ENCODE measurements at places on chromosomes 3 and 15.
A peak's percentile ranks its signal among the peaks of the same experiment; 100 is the strongest.

DNA sequence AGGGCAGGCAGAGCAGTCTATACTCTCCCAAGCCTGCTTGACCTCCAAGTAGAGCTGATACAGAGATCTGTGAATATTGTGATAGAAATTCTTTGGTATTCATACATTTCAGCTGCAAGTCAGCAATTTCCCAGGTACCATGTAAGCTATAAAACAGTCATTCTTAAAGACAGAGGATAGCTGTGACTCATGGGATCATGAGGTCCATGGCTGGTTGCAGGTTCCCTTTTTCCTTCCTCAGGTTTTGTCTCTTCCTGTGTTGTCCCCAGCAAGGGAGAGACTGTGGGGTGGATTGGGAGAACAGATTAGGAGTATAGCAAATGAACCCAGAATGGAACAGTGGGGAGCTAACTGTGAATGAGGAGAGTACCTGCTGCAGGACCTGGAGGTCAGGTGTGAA, 5.4 kb upstream of the P4HTM start:
- no peak for DNase-seq

DNA sequence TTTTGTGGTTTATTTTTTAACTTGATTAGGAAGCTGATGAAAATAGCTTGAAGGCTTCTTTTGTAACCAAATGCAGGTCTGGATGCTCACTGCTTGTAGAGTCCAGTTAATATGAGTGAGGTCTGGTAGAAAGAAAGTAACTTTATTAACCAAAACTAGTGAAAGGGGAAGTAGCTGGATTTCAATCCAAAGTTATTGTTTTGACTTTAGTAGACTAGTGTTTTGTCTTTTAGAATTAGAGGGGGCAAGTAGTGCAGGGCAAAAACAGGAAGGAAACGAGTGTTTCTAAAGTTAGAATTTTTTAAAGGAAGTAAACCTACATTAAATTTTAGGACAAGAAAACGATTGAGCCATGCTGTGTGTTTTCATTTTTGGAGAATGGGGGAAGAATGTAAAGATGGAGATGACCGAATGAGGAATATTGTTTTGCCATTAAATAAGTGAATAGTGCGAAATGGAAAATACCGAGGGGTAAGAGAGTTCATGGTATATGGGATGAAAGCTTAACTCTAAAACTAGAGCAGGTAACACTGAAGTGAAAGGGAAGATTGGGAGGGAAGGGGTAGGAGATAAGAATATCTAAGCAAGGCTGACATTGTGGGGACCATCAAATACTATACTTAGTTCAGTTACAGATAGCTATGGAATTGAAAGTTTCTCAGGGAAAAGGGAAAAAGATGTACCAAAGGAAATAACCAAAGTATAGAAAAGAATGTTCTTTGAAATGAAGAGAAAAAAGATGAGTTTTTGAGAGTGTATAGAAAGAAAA, 40.0 kb downstream of the USP3 start:
- no peak for DNase-seq

- DNase-seq: no peak
Measured at GRCh38 chr3:179716811-179717210, 64.0 kb downstream of the USP13 start.

DNA sequence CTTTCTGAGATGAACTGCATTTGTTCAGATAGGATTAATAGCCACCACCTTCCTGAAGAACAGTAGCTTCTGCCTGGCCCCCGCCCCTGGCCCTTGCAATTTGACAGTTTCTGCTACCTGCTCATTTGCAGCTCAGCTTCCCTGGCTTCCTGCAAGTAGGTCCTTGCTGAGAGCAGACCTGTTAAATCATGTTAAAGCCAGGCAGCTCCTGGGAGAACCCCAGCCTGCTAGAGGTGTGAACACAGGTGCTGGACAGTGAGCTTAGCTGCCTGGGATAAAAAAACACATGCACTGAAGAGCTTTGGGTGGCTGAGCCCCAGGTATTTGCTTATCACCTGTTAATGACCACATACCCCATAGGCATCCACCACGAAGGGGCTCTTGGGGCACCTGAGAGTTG, 143.4 kb downstream of the PTPRG start:
- no peak for DNase-seq

DNA sequence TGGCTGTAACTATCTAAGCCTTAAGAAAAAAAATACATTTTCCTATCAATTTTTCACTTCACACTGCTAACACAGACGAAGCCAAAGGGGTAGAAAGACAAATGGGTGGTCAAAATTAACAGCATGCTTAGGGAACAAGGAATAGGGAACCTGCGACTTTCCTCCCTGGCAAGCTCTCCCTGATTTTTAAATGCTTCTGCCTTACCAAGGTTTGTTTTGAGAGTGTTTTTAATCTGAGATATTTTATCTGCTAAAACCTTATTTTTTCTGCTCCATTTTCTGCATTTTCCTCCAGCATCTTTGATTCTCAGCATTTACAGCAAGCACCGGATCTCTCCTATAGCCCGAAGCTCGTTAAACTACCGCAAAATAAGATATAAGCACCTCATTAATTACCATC, 214.4 kb downstream of the RORA start:
- DNase-seq: no peak

DNA sequence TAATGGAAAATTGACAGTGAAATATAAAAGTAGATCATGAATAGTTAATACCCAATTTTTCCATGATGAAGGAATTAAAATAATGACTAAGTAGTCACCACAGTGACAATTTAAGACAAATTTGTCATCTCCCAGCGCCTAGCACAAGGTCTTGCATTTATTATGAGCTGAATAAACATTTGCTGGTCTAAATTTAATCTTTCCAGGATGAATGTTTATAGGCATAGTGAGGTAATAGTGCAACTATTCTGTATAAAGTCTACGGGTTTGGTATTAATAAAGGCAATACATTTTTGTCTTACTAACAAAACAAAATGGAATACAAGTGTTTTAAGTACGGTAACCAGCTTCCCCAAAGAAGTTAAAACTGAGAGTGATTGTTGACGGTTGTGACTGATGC, 209.3 kb downstream of the CD47 start:
- DNase-seq: no peak

DNA sequence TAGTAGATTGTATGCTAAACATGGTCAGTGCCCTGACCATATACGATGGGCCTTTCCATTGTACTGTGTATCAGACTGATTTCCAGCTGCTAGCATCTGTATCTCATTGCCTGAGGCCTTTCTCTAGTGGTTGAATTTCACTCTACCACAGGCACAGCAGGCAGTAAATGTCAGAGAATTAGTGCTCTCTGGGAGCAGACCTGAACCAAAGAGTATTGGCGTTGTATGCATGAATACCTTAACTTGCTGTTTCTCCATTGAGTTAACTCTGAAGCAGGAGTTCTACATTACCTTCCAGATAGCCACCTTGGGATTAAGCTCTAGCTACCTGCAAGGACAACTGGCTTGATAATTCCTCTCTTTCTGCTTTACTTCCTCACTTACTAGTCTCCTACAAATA, 439.2 kb upstream of the EPHA3 start:
- DNase-seq: no peak

GRCh38 chr15:66294932-66295235, 1.5 kb downstream of the DIS3L start:
- no peak for DNase-seq

GRCh38 chr3:137768361-137769321, 4.5 kb downstream of the SOX14 start:
- no peak for DNase-seq

DNA sequence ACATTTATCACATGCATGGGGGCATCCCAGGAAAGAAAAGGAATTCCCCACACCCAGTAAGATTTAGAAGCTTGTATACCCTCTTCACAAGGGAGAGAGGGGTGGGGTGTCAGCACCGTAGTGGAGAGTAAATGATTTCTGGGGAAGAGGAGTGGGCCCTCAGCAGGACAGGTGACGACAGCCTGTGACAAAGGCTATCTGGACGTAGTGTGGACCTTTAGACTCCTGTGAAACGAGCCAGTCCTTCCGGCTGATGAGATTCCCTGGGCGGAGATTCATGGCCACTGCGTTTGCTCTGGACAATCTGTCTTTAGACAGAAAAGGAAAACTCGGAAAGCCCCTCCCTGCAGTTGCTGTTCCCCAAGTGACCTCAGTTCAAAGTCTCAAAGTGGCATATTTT, 1.7 kb upstream of the FAM3D start:
- no peak for DNase-seq

GRCh38 chr3:20340324-20340928, 154.4 kb upstream of the SGO1 start:
- DNase-seq: peak; percentile 31

- DNase-seq: no peak
Measured at GRCh38 chr3:186669378-186670084, 3.7 kb downstream of the HRG start.

DNA sequence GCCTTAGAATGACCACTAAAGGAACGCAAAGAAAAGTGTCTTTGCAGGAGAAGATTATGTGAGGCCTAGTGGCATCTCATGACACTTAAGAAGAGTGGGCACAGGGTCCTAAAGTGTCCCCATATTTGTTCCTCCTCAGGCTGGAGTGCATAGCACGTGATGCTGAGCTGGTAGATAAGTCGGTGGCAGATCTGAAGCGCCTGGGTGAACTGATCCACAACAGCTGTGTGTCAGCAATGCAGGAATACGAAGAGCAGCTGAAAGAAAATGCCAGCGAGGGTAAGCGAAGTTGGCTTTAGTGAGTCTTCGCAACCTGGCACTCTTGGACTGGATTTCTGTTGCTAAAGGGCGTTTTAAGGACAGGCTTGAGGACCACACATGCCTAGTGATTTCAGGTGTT, 92.6 kb downstream of the CHD2 start:
- no peak for DNase-seq

GRCh38 chr3:52055537-52056351, 627 bp downstream of the DUSP7 start:
- no peak for DNase-seq

DNA sequence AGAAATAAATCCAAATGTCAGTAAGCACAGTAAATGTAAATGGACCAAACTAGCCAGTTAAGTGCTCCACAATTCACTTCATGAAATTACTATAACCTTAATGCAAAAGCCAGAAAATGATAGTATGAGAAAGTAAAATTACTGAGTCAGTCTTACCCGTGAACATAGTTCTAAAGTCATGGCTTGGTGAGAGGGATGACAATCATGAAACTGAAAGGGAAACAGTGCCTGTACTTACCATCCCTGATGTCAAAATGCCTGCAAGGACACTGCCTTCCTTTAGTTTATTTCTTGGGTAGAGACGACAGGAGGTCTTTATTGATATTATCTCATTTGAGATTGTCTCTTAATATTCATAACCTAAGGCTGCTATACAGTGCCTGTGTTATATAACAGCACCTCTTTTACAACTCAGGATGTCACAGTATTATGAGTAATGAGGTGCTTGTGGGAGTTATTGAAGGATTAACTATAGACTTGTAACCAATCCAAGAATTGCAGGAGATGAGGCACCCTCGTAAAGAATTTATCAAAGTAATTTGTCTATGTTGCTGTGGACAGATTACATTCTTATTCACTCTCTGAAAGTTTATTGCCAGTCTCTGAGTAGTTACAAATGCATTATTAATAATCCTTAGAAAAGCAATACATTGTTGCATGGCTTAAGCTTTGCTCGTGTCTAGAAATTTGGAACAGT, 142.9 kb upstream of the BFSP2 start:
- no peak for DNase-seq

DNA sequence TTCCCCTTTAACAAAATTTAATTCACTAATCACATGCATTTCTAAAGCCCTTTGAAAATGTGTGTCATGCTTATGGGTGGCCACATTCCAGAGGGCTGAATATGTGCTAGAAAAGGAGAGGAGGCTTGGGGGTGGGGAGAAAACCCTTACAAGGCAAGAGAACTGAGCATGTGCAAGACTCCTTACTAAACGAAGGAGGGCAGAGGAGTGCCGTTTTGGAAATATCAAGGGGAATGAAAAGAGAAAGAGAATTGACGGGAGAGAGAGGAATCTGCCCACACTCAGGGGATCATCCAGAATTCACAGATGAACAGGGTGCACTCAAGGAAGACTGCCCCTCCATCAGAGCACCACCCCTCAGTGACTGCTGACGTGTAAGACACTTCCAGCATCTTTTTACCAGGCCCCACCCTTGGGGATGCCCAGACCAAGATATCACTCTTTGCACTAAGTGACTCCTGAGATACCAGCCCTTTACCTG, 37.9 kb upstream of the TSC22D2 start:
- DNase-seq: no peak

GRCh38 chr3:114764056-114764492, 383.0 kb downstream of the ZBTB20 start:
- DNase-seq: no peak

GRCh38 chr3:151168269-151169094, 34.5 kb downstream of the GPR171 start:
- peak; percentile 51 for DNase-seq

DNA sequence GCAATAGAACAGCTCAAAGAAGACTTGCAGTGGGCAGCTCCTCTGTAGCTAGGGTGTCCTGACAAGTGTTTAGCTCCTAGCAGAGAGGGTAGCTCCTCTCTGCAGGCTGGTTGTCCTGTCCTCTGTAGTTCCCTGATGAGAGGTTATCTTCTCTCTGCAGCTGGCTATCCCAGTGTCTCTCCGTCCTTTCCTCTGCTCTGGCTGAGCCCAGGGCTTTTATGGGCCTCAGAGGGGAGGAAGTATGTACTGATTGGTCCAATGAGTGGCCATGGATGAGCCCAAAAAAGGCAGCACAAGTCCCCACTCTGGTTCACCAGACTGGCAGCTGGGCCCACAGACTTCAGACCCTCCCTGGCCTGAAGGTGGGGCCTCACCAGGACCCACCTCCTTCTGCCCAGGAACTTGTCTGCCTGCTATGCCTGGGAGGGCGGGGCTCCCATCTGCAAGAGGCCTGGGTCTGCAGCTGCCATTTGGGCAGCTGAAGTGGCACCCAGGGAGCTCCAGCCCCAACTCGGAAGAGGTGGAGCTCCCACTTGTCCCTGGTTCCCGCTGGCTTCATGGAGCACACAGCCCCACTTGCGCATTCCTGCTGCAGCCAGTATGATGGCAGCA, 27.2 kb upstream of the MEX3B start:
- no peak for DNase-seq

DNA sequence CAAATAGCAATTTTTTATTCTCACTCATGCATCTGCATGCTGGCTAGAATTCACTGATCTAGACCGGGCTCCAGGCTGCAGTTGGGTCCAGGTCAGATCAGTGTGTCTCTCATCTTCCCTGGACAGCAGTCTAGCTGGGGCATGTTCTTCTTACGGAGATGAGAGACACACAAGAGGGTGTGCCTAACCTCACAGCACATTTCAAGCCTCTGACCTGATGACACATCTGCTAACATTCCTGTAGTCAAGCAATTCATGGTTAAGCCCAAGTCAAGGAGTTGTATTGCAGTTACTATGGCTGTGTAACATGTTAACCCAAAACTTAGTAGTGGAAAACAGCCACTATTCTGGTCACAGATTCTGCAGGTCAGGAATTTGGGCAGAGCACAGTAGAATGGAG, 13.1 kb downstream of the BSN start:
- no peak for DNase-seq

DNA sequence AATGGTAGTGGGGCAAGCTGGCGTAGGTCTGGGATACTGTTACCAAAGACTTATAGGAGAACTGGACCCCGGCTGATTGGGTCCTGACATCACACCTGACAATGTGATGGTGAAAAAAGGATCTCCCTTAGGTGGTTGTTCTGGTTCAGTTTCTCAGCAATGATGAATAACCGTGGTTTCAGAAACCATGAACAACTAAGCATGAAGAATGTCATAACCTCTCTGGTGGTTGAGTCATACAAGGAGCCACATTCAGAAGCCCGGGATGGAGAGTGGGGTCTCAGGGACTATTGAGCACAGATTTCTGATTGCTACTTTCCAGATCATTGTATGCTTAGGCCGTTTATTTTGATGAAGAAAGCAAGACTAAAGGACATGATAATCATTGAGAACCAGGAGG, 17.4 kb downstream of the GPR160 start:
- no peak for DNase-seq

GRCh38 chr3:177961784-177962183, 574.5 kb upstream of the KCNMB2 start:
- DNase-seq: no peak
